NCI-H2171 (cell line): ENCODE measurements at places on chromosomes 7 and 10.

DNA sequence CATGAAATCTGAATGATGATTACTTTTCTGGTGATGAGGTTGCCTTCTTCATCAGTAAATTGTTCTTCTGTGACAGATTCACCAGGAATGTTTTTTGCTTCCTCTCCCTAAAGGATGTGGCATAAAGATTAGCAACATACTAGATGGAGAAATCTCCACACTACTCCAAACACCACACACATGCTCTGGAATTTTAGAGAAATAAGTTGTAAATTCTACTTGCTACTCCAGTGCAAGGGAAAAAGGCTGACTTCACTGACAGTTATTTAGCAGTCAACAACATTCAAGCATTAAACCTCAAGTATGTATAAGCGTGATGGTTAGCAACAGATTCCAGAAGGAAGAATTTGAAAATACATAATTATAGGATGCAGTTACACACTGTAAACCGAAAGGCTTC lies 137.9 kb upstream of the CCDC6 start:
- DNase-seq: no peak

- DNase-seq: no peak
Observed at GRCh38 chr10:72764151-72764550, 72.2 kb downstream of the MCU start.

DNA sequence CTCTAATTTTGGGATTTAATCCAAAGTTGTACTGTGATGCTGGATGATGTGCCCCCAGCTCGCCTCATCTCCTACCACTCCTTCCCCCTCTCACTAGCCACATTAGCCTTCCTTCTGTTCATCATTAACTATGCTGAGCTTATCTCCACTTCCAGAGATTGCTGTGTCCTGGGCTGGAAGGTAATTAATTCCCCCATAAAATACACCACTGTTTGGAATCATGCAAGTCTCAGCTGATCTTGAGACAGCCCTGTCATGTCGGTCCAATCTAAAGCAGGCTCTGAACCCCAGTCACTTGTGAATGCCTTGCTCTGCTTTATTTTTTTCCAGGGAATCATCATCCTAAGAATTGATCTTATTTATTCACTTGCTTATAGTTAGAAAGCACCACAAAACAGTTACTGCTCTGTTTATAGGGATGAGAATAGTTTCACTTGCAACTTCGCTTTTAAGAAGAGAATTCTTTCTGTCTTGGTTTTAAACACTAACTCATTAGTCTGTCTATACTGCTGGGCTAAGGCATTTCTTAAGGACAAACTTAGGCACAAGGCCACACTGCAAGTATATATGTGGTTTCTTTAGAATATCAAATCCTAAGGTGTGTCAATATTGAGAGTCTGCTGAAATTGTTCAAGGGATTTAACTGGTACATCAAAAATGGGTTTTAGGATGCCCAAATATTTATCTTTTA lies 341.1 kb upstream of the SEMA3A start:
- DNase-seq: no peak

DNA sequence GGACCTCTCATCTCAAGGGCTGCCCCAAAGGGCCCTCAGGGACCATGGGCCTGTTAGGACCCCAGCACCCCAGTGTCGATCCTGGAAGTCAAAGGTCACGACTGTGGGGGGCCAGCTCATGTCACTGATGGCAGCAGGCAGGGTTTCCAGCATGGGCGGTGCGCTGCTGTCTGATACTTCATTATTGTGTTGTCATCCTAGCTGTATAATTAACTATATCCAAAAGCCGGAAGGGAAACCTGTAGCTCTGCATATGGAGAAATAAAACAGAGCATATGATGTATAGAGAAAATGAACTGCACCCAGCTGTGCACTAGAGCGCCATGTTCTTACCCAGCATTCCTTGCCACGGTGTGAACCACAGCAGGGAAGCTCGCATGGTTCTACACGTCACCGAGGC lies 196.3 kb downstream of the EBF3 start:
- no peak for DNase-seq

DNA sequence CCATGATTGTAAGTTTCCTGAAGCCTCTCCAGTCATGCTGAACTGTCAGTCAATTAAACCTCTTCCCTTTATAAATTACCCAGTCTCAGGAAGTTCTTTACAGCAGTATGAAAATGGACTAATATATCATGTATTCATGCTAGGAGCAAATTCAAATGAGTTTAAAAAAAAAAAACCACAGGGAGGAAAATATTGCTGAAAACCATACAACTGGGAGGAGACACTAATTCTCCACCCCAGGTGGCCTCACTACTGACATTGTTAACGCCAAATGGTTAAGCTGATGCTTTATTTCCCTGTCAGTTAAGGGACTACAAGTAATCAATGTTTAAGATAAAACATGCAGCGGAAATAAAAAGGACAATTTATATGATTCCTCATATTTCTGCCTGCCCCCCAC lies 55.1 kb downstream of the PDE1C start:
- no peak for DNase-seq

DNA sequence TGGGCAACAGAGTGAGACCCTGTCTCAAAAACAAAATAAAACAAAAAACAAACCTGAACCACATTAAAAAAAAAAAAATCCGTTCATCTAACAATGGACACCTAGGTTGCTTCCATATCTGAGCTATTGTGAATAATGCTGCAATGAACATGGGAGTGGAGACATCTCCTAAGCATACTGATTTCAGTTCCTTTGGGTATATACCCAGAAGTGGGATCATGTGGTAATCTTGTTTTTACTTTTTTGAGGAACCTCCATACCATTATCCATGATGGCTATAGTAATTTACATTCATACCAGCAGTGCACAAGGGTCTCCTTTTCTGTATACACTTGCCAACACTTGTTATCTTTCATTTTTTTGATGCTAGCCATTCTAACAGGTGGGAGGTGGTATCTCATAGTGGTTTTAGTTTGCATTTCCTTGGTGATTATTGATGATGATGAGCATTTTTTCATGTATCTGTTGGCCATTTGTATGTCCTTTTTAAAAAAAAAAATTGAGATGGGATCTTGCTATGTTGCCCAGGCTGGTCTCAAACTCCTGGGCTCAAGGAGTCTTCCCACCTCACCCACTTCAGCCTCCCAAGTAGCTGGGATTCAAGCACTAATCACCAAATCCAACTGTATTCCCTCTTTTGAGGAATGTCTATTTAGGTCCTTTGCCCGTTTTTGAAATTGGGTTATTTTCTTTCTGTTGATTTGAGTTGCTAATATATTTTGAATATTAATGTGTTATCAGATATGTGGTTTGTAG lies 17.5 kb downstream of the CDK13 start:
- no peak for DNase-seq

GRCh38 chr7:47132471-47132870 lies 449.4 kb downstream of the TNS3 start:
- DNase-seq: no peak

- no peak for DNase-seq
Observed at GRCh38 chr7:28067171-28067570, 113.4 kb downstream of the JAZF1 start.

DNA sequence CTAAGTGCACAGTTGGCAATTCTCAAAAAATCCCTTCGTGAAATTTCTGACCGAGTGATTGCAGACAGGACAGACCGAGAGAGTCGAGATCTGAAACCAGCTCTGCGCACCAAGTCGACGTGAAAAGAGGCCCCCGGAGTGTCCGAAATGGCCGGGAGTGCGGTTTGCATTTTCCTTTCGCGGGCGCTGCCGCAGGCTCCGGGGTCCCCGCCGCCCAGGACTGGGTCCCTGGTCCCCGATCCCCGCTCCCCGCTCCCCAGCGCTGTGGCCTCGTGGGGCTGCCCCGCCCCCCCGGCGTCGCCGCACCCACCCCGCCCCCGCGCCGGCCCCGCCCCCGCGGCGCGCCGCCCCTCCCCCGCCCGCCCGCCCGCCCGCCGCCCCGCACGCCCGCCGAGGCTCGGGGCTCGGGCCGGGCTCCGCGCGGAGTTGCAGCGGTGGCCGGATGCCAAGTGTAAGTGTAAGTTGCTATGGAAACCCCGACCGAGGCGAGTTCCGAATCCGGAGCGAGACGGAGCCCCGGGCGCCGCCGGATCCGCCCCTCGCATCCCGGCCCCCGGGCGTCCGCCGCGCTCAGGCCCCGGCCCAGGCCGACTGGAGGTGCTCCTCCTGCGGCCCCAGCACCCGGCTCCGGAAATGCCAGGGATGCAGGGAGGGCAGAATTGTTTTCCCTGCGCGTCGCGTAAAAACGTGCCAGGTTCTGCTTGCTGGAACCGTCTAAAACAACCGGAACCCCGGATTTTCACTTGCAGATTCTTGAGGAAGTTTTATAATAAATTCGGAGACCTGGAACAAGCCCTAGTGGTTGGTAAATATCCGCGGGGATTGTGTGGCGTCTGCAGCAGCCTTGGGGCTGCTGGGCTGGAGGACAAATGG lies 4.6 kb downstream of the BMI1 start:
- DNase-seq: no peak

DNA sequence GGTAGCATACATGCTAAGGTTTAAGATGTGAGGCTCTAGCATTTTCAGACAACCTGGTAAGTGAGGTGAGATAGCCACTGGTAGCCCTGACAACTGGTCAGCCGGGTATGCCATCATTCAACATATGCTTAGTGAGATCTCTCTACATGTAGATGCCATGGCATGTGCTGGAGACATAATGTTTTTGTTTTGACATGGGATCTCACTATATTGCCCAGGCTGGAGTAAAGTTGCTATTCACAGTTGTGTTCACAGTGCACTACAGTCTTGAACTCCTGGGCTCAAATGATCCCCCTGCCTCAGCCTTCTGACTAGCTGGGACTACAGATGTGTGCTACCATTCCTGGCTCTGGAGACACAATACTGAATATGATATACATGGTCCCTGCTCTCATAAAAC lies 437.3 kb downstream of the SORCS1 start:
- DNase-seq: no peak

GRCh38 chr7:27080844-27081436 lies 14.9 kb downstream of the HOXA1 start:
- DNase-seq: no peak

DNA sequence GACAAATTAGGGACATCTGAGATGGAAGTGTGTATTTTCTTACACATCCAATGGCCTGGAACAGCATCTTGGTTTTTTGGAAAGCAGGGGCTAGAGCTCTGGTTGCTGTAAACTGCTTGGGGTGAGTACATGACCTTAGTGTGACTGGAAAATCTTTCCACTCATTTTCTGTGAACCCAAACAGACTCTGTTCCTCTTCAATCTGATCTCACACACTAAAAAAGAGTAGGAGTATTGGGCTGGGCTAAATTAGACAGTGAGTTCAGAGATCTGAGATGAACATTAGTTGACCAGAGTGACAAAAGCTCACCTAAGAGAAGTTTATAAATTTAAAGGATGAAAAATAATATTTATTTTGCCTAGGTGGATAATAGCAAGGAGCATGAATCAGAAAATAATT lies 59.2 kb downstream of the OR13A1 start:
- no peak for DNase-seq

GRCh38 chr10:113024930-113025329 lies 74.9 kb downstream of the TCF7L2 start:
- no peak for DNase-seq

DNA sequence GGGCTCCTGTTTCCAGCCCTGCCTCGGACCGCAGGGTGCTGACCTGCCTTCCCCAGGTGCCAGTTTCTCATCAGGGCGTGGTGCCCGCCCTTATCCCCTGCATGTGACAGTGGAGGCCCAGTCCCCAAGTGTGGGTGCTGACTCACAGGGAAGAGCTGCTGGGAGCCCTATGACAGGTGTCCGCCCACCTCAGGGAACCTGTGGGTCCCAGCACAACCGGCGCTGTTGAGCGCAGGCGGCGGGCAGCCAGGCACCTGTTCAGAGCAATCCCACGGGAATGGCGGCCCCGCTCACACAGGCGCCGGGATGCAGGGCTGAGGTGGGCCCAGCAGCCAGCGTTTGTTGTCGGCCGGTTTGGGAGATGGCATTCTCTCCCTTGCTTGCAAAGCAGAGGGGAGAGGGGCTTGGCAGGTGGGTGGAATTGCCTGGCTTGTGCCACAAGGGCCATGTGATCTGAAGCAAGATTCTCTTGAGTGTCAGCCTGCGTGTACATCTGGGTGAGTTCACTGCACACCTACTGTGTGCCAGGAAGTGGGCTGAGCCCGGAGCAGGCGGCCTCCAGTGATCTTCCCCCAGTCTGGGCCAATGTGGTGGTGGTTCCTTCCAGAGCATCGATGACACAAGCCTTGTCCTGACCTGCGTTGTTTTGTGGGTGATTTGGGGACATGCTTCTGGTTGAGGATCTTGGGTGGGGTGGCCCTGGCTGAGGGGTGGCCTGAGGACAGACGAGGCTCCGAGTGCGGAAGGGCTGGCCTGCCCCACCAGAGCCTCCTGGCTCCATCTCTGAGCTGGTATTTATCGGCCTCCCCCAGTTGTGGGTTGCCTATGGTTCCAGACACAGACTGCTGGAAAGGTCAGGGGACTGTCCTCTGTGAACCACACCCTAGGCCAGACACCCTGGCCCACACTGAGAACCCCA lies 2.4 kb downstream of the PWWP2B start:
- DNase-seq: peak; percentile 75

- DNase-seq: peak; percentile 36
Observed at GRCh38 chr10:100186253-100187212, 704 bp upstream of the ERLIN1 start.

- peak; percentile 35 for DNase-seq
Observed at GRCh38 chr7:74401137-74401859, 52.4 kb upstream of the GTF2IRD1 start.

GRCh38 chr10:73908853-73909539 lies 1.9 kb upstream of the PLAU start:
- DNase-seq: no peak

- no peak for DNase-seq
Observed at GRCh38 chr10:23695825-23696420, 257.0 kb downstream of the OTUD1 start.

DNA sequence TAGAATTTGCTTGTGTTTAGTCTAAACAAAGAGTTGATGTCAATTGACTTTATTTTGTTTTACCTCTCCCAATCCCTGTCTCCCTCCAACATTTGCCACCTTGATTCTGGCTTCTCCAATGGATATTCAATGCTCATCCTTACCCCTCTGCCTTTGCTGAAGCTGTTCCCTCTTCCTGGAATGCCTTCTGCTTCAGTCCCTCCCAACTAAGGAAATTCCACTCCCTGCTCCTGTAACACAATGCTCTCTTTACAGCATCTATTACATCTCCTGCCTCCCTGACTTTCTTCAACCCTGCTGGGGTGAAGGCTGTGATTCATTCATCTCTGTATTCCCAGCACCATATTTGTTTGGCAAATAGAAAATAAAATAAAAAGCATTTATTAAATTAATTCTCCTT lies 34.5 kb upstream of the TAC1 start:
- no peak for DNase-seq

- peak; percentile 40 for DNase-seq
Observed at GRCh38 chr7:79453558-79454360, at the start of gene MAGI2. Gene MAGI2, minus strand, starts transcription at chr7:79453667. Its CDS starts 347 bp downstream, at chr7:79453320.

GRCh38 chr10:125992254-125992653 lies 95.9 kb downstream of the FANK1 start:
- no peak for DNase-seq

DNA sequence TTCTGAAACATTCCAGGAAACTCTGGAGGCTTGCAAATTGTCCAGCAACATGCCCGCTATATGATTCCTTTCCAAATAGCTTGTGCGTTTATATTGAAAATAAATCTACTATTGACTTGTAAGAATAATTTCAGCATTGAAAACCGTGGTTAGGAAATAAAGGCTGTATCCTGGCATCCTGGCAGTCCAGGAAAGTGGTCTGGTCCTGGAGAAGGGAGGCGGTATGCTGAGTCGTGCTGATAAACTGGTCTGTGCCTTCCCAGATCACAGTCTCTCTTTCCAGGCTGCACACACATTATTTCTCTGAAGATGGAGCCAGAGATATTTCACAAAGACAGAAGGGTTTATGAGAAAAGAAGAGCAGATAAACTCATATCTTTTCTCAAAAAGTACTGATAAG lies 350.1 kb upstream of the COBL start:
- no peak for DNase-seq

GRCh38 chr7:23356726-23357125 lies 57.6 kb downstream of the MALSU1 start:
- DNase-seq: no peak
